ENCODE measurements at places on chromosomes 1 and 21. TPM values are rescaled to one million over a fixed set of nuclear protein-coding genes. Genes with fewer than 3 reads are reported as not detected.

The CNR2 gene
- not detected for total RNA-seq

The NR0B2 gene
- total RNA-seq: not detected

The SNIP1 gene
- 15.7 TPM for total RNA-seq

The RBP7 gene
- total RNA-seq: 7.2 TPM

The STMN1 gene
- total RNA-seq: 561 TPM

The U2AF1 gene
- 74.6 TPM for total RNA-seq

The CD2 gene
- not detected for total RNA-seq

The S100A8 gene
- not detected for total RNA-seq

The ALG14 gene
- total RNA-seq: 1.3 TPM

The TRIM58 gene
- total RNA-seq: 2.8 TPM

The GRHL3 gene
- 1.1 TPM for total RNA-seq

The DNALI1 gene
- 9.5 TPM for total RNA-seq

The ILDR2 gene
- 1.5 TPM for total RNA-seq

The DDR2 gene
- 2.1 TPM for total RNA-seq

The TAS1R2 gene
- not detected for total RNA-seq

The PIK3CD gene
- total RNA-seq: 24.8 TPM

The RIT1 gene
- 25.3 TPM for total RNA-seq

The FABP3 gene
- 34.8 TPM for total RNA-seq

The ZBTB18 gene
- 14.4 TPM for total RNA-seq

The CYP4X1 gene
- total RNA-seq: 1.3 TPM

The OR2L2 gene
- total RNA-seq: 0.10 TPM

The DDAH1 gene
- total RNA-seq: 52.1 TPM

The UTS2 gene
- total RNA-seq: not detected

The LEMD1 gene
- 10.5 TPM for total RNA-seq

The PCAT6 gene
- 6.4 TPM for total RNA-seq

The FCER1G gene
- not detected for total RNA-seq

The CELA3A gene
- not detected for total RNA-seq

The OR6N1 gene
- not detected for total RNA-seq

The TDRKH gene
- 23.8 TPM for total RNA-seq
